ENCODE measurements at places on chromosomes 12 and 14.

DNA sequence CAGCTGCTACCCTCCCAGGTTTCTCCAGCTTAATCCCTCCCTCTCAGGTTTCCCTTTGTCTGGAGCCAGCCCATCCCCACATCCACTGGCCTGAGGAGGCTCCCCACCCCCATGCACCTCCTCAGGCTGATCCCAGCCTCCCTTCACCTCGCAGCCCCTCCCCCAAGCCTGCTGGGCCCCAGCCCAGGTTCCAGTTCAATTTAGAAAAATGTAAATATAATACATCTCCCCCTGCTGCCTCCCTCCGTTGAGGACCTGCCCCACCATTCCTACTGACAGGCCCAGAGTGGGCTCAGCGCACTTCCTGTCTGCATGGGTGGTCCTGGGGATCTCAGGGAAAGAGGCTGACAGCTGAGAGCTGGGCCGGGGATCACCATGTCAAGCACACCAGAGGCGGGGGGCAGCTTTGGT is 155.8 kb downstream of the NTF3 start:
- DNase-seq: no peak

GRCh38 chr12:86774841-86775388 is 518.7 kb upstream of the MGAT4C start:
- no peak for DNase-seq

DNA sequence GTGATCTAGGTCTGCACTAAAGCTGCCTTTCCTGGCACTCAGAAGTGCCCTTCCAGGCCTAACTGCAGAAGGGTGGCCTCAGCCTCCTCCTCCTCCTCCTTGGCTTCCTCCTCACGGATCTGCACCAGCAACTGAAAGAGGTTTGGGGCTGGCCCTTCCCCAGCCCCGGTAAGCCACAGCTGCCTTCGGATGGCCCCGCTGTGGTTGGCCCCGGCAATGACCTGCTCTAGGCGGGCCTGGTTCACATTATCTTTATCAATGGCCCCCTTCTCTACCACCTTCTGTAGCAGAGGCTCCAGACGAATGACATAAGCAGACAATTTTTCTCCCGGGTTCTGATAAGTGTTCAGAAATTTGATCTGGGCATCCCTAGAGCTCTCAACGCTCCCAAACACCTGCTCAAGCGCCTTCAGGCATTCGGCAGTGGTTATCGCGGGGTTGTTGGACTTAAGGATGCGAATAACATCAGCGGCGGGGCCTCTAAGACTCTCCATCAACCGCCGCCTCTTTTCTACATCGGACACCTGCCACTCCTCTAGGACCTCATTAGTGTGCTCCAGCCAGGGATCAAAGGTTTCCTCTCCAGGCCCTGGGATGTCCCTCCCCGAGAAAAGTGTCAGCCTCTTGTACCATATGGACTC is 1.5 kb downstream of the PNMA1 start:
- DNase-seq: peak; percentile 66

DNA sequence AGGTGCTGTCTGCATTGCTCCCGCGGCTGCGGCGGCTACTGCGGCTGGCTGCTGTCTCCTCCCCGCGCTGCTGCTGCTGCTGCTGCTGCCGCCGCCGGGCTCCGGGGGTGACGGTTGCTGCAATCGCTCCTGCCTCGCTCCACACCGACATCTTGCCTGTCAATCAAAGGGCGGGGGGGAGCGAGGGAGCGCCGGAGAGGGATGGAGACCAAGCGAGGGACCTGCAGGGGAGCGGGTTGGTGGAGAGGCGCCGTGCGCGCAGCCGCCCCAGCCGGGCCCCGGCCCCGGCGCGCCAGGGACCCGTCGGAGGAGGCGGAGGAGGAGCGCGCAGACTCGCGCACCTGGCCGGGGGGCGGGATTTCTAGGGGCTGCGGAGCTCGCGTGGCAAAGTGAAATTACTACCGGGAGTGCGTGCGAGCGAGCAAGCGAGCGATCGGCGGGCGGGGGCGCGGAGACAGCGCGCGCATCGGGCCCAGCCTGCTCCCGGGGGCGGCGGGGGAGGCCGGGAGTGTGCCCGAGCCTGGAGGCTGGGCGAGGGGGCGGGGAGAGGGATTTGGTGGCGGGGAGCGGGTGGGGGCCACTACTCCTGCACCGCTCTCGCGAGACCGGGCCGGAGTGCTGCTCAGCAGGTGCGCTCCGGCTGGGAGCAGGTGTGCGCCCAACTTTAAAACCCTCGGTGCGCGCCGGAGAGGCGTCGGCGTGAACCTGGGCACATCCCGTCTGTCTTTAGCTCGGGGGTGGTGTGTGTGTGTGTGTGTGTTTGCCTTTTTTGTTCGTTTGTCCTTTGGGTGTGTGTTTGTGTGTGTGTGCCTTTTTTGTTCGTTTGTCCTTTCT is at the start of gene KSR2:
TSS of gene KSR2 (minus strand) at position 165 of the 834 bp plus-strand sequence. CDS start 735 bp downstream, outside the sequence.
- peak; percentile 82 for DNase-seq

DNA sequence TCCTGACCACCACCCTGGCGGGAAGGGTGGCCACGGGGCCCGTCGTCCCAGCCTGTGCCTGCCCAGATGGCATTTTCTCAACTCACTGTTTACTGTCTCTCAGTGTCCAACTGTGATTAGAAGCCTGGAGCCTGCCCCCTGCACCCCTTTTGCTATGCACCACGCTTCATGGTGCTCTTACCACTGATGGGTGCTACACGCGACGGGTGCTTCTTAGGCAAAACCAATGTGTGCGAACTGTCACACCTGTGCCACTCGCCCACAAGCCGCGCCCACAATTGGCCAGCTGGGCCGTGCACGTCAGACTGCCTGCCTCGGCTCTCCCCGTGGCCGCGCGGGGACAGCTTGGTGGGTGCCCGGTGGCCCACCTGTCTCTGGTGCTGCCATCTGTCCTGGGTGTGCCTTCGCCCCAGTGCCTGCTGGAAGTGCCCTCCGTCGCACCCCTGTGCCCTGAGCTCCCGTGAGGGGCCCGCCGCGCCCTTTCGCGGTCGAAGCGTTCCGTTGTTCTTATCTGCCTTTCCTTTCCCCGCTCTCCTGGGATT is 15.1 kb upstream of the AMN start:
- DNase-seq: no peak

GRCh38 chr12:6676962-6677361 is 12.2 kb downstream of the ZNF384 start:
- no peak for DNase-seq

DNA sequence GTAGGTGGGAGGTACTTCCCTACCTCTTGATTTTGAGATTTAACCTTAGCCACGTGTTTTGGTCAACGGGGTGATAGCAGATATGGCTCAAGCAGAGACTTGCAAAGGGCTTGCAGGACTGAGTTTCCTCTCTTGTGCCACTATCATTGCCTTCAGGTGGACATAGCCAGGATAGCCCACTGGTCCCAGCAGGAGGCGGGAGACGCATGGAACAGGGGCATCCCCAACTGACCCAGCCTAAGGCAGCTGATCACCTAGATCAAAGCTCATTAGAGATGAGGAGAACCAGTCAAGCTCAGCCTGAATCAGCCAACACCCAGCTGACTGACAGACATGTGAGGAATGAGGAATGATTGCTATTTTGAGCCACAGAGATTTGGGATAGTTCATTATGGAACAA is 49.6 kb downstream of the CALM1 start:
- DNase-seq: no peak

DNA sequence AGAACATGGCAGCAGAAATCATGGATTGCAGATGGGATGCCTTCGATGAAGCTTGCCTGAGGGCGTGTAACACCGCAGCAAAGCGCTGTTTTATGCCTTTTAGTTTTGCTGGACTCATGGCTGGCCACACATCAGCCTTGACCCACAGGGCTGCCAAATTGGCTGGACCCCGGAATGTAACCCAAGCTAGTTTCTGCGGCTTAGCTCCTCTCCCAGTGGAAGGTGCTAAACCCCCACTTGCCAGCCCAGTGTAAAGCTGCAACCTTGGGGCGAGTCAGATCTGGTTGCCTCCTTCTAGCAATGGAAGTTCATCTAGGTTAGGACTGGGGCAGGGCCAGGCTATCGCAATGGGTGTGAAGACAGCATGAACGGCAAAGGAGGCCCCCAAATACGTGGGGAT is 38.3 kb downstream of the MEG3 start:
- DNase-seq: no peak

Data from GM10248 (cell line).